ENCODE measurements at places on chromosomes 5 and 9. TPM values are rescaled to one million over a fixed set of nuclear protein-coding genes. Genes with fewer than 3 reads are reported as not detected.

TRAF1 gene
- total RNA-seq: 64.3 TPM

LCN1 gene
- not detected for total RNA-seq

GCNT1 gene
- 4.6 TPM for total RNA-seq

CSF1R gene
- 0.08 TPM for total RNA-seq

CD72 gene
- total RNA-seq: 7.1 TPM

- DNase-seq: no peak
These were observed 88.7 kb upstream of the ACOT12 start for GRCh38 chr5:81482595-81482994.

GRCh38 chr5:146890731-146891440 lies 12.3 kb upstream of the PPP2R2B start:
- DNase-seq: no peak

GRCh38 chr9:132351404-132352045 lies 3.3 kb downstream of the SETX start:
- peak; percentile 10 for DNase-seq

DNA sequence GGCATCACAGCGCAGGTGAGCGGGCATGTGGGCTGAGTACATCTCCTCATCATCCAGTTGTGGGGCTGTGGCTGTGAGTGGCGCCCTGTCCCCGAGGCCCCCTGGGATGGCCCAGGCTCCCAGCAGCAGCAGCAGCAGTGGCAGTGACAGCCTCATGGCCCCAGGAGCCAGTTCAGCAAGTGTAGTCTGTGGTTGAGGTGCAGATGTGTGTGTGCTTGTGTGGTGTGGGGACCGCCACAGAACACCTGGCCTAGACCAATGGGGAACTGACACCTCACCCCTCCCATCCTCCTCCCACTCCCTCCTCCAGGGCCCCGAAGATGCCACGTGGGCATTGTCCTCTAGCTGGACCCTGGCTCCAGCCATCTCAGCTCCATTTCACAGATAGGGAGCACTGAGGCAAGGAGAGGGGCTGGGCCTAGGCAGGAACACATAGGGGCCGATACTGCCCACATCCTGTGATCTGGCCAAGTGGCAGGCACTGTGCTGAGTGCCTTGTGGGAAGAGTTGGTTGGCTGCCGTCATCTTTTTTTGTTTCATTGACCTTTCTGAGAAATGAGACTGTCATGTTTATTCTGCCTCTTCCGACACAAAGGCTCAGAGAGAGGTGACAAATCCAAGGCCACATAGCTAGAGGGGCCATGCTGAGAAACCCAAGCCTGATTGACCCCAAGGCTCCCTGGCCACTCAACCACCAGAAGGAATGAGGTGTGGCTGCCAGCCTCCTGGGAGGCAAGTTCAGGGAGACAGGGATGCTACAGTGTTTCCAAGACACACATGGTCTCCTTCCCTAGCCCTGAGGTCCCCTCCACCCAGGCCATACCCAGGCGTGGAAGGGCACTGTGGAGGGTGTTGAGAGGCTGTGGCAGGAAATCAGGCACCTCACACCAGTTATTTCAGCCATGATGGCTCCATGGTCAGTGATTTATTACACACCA lies at the start of gene MZB1:
Gene MZB1 (minus strand): TSS at position 213 of the 938 bp plus-strand sequence. CDS start 57 bp downstream, at position 156.
- DNase-seq: peak; percentile 74

GRCh38 chr5:62886603-62887315 lies 308.1 kb downstream of the LRRC70 start:
- DNase-seq: no peak

DNA sequence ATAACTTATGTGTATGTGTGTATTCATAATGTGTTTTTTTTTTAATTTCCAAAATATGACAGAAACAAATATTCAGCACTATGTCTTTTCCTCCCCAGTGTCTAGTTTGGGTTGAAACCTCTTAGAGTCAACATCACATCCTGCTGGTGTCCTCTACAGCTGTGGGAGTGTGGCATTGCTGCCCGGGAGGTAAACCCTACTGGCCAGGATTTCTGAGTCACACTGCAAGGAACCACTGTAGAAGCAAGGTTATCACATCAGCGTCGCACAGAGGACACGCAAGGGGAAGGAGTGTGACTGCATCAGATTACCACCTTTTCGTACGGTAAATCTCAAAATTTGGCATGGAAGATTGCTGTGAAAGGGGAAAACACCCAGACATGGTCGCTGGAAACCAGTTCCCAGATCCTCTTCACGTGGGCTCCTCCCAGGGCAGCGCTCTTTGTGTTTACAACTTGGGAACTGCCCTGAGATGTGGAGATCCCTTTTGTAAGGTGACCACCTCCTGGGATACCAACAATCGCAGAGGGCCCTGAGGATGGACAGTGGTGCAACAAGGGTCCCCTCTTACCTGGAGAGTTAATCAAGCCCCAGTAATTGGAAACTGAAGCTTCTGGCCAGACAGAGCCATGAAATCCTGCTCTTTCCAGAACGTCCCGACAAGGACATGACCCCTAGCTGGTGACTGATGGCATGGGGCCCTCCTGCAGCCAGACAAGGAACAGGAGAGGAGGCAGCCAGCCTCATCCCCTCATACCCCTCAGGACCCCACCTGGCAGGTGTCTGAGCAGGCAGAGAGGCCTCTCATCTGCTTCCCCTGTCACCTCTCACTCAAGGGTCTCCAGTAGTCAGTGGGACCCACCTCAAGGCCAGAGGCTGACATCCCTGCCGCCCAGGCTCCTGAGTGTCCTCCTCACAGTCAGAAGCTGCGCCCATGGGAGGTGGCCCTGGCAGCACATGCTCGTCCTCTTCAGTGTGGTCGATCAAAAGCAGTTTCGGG lies 194.7 kb downstream of the MED10 start:
- DNase-seq: no peak

DNA sequence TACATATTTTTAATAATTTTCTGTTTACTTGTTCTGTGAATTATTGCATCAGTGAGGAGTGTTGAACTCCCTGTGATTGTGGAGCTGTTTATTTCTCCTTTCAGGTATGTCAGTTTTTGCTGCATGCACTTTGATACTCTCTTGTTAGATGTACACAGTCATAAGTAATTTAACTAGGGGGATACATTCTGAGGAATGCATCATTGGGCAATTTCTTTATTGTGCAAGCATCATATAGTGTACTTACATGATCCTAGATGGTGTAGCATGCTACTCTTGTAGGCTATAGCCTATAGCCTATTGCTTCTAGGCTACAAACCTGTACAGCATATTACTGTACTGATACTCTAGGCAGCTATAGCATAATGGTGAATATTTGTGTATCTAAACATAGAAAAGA lies 9.5 kb downstream of the DENND4C start:
- DNase-seq: no peak

Data from activated CD4-positive, alpha-beta T cell treated with anti-CD3 and anti-CD28 coated beads, Interleukin-2, amount 10 ng/mL, durations not matched to agents 7 days and 5 days (primary cell).